ENCODE measurements at places on chromosomes 11 and 22.

DNA sequence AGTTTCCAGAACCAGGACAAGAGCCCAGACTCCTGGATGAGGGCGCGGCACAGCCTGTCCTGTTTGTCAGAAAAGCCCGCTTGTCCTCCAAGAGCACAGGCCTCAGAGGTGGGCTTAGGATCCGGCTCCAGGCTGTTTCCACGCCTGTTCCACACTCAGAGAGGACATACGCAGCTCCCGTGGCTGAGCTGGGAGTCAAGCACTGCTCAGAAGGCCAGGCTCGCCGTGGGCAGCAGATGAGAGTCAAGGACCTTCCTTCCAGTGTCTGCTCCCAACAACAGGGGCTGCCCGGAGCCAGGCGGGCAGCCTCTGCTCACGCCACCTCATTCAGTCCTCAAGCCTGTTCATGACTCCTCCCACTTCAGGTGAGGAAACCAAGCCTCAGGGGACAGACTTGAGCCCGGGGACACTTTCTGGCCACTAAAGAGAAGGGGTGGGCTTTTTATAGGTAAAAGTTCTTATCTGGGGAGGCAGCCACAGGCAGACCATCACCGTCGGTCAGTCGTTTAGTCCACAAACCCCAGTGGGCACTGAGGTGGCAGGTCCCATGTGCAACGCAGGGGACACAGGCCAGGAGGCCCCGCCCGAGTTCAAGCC, 3.8 kb downstream of the CYB5R3 start:
- no peak for DNase-seq

DNA sequence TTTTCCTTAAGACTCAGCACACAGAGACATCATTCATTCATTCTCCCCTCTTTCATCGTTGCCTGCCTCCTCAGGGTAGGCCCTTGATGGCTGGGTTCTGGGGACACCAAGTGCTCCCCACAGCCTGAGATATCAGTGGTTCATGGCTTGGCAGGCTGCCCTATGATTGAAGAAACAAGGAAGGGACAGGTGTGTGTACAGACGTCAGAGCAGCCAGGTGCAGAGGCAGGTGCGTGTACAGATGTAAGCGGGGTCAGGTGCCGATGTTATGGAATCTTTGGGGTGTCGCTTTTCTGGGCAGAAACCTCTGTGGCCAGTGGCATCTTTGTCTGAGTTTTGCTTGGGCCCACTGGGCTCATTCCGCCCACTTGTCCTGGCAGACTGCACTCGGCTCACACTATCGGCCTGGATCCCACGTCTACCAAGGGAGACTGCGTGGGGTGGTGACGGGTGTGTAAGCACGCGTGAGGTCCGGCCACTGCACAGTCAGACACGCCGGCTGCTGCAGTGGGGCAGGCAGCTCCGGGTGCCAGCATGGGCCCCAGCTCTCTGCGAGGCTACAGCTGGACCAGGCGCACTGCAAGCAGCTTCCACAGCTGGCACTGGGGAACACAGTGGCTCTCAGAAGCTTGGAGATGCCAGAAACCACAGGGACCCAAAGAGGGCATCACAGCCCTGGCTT, 20.9 kb upstream of the KIAA0930 start:
- DNase-seq = no peak

DNA sequence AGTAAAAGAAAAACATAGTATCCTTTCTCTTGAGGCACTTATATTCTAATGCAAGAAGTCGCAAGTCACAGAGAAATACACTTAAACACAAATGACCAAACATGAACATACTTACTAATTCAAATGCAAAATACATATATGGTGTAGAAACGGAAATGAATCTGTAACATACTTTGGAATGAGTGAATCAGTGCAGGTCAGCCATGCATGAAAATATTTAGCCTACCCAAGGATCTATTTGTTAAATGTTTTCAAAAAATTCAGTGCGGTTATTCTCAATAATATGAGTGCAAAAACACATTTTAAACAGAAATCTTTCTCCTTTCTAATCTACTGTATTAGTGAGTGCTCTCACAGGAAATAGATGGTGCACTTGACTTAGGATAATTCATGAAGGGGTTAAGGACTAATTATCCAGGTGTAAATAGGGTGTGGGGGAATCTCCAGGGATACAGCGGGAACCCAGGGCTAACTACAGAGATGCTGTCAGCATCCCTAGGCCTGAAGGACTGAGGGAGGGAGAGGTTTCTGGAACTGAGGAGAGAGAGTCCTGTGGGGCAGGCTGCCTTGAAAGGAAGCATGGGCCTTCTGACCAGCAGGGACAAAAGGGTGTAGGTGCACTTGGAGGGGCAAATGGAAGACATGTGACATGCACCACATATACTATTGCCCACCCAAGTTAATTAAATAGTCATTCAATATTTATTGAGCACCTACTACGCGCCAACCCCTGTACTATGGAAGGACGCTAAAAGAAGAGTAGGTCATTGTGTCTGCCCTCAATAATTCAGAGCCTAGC, 139.2 kb downstream of the MAML2 start:
- no peak for DNase-seq

DNA sequence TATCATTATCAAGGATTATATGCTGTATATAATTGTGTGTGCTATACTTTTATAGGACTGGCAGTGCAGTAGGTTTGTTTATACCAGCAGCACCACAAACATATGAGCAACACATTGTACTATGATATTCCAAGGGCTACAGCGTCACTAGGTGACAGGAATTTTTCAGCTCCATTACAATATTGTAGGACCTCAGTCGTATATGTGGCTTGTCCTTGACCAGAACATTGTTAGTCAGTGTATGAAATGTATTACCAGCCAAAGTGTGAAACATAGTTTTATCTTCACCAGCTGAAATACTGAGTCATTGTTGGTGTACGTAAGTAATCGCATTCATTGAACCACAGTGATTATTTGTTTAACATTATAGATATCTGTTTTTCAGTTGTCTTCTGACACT, 20.4 kb downstream of the JHY start:
- DNase-seq = no peak

DNA sequence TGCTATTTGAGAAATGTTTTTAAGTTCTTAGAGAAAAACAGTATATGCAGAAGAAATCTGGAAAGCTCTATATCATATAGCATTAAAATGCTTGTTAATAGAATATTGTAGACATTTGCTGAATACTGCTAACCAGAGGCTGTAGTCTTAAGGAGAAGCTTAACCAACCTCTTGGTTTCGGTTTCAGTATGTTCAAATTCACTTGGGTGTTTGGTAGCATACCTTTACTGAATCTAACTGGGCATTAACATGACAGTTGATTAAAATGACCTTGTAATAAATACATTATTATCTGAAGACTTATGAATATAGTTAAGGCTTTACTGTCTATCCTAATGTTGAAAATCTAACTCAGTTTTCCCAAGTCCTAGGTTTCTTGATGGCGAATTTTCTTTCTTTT, 5.4 kb downstream of the PCF11 start:
- no peak for DNase-seq

- DNase-seq = no peak
Observed at GRCh38 chr11:121113611-121114010, 12.6 kb downstream of the TECTA start.

GRCh38 chr11:111935317-111936039, 1.7 kb upstream of the DIXDC1 start:
- no peak for DNase-seq

- DNase-seq = no peak
Observed at GRCh38 chr11:128095466-128095981, 491.8 kb downstream of the ETS1 start.

GRCh38 chr11:116948391-116948790, 111.0 kb upstream of the APOA1 start:
- DNase-seq = no peak

GRCh38 chr11:41273908-41274307, 185.5 kb downstream of the LRRC4C start:
- no peak for DNase-seq

GRCh38 chr22:25452116-25452700, 112.3 kb upstream of the GRK3 start:
- DNase-seq = no peak

- no peak for DNase-seq
Observed at GRCh38 chr11:63641727-63642126, 27.5 kb upstream of the PLAAT3 start.

- DNase-seq = no peak
Observed at GRCh38 chr22:32317524-32317923, 40.1 kb upstream of the RFPL3 start.

DNA sequence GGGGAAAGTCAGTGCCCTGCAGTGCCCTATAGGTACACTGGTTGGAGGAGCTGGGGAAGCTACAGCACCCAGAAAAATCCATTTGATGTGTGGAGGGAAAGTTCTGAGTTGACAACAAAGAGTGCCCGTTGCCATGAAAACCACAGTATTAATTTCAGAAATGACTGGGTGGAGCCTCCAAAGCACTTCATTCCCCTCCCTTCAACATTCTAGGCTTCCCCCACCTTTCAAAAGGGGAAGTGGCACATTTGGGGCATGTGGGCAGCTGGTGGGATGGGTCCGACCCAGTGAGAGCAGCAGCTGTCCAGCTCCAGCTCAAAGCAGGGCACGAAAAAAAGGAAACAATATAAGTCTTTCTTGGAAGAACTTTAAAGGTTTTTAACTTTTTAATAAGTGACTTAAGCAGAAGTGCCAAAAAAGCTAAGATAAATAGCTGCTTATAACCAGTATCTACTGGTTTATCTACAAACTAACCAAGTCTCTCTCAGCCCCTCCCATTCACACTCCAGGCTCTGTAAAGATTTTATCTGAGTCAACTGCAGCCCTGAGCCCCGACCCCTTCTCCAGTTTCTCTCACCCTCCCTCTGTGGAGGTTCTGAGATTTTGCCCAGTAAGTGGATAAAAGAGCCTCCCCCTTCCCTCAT, 9.0 kb upstream of the AHNAK start:
- DNase-seq = no peak

DNA sequence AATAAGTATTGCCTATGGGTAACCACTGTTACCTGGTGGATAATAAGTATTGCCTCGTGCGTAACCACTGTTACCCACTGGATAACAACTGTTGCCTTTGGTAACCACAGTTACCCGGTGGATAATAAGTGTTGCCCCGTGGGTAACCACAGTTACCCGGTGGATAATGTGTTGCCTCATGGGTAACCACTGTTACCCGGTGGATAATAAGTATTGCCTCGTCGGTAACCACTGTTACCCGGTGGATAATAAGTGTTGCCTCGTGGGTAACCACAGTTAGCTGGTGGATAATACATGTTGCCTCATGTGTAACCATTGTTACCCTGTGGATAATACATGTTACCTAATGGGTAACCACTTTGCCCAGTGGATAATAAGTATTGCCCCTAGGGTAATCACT, 9.8 kb upstream of the NXPE4 start:
- no peak for DNase-seq

DNA sequence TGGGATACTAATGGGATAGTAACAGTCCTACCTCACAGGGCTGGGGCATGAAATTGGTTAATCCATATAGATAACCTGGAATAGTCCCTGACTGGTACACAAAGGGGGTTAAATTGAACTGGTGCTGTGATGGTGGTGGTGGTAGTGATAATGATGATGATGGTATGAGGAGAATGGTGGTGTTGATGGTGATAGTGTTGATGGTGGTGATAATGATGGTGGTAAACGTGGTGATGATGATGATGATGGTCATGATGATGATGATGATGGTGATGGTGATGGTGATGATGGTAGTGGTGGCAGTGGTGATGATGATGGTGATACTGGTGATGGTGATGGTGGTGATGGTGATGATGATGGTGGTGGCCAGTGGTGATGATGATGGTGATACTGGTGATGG, 38.7 kb downstream of the SMIM38 start:
- no peak for DNase-seq

- no peak for DNase-seq
Observed at GRCh38 chr11:109112261-109112660, 309.7 kb upstream of the C11orf87 start.

- DNase-seq = no peak
Observed at GRCh38 chr11:110762590-110762989, 50.4 kb upstream of the ARHGAP20 start.

DNA sequence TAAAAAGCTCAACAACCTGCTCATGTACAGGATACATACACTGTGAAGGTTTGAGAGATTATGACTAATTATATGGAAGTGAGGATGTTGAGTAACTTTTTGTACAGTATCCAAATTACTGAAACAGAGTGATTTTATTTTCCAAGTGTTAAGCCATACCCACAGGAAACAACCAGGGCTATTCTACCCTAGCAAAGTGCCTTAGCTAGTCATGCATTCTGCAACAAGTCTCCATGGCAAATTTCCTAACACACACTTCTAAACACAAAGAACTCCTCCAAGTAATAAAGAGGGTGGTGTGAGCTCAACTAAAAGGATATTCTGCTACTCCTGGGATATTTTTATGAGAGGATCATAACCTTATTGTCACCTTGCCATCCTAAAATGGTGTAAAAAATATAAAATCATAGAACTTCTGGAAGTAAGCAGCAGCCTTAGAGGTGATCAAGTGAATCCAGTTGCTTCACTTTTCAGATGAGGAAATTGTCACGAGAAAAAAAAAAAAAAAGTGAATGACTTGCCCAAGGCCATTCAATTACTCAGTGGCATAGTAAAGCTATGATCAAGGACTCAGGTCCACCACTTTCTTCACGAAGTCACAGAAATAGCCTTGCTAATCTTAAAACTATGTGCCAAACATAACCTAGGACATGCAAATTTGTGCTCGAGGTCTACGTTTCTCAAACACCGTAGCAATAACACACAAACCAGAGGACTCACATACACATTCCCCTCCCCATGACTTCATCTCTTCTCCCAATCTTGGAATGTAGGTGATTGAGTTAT, 4.2 kb downstream of the LGR4 start:
- no peak for DNase-seq

GRCh38 chr11:9787981-9788521, 124.2 kb downstream of the SWAP70 start:
- DNase-seq = no peak

DNA sequence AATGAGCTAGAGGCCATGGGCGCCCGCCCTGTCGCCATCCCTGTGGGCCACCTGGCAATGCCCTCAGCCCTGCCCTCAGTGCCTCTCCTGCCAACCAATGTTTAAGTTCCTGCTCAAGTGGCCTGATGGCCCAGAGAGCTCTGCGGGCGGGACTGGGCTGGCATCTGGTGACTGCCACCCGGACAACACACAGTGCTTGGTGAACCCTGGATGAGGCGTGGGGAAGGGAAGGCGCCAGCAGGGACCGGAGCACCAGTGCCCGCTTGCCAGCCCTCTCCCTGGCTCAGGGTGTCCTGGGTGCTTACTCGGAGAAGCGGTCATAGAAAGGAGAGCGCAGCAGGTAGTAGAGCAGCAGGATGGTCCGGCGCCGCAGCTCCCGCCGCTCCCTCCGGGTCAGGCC, 4.2 kb downstream of the PEX16 start:
- DNase-seq = no peak

GRCh38 chr11:23226331-23227077, 366.2 kb upstream of the CCDC179 start:
- DNase-seq = no peak

DNA sequence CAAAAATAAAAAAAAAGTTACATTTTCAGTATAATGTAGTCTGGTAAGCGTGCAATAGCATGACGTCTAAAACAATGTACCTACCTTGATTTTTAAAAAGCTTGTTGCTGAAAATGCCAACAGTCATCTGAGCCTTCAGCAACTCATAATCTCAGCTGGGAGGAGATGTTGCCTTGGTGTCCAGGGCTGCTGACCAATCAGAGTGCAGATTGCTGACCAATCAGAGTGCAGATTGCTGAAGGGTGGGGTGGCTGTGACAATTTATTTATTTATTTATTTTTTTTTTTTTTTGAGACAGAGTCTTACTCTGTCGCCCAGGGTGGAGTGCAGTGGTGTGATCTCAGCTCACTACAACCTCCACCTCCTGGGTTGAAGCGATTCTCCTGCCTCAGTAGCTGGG, 17.8 kb downstream of the ZBED4 start:
- no peak for DNase-seq

- no peak for DNase-seq
Observed at GRCh38 chr11:67117176-67117575, 1.9 kb upstream of the KDM2A start.

All from stimulated activated CD4-positive, alpha-beta T cell treated with anti-CD3 and anti-CD28 coated beads, TNF-alpha, amount 100 ng/mL, for 24 hours (primary cell).